Stimulated activated memory B cell treated with anti-CD40 and anti-IgM and Interleukin-4, amounts not matched to agents 10 μg/mL and 1 μg/mL and 100 μg/mL, for 72 hours (primary cell): ENCODE measurements at places on chromosomes 16 and 17.

- ATAC-seq = peak; percentile 2
Measured at GRCh38 chr17:28717578-28718332, at the start of gene RAB34. TSS of gene RAB34 (minus strand) at chr17:28717868. CDS start at chr17:28717266, 602 bp downstream.

DNA sequence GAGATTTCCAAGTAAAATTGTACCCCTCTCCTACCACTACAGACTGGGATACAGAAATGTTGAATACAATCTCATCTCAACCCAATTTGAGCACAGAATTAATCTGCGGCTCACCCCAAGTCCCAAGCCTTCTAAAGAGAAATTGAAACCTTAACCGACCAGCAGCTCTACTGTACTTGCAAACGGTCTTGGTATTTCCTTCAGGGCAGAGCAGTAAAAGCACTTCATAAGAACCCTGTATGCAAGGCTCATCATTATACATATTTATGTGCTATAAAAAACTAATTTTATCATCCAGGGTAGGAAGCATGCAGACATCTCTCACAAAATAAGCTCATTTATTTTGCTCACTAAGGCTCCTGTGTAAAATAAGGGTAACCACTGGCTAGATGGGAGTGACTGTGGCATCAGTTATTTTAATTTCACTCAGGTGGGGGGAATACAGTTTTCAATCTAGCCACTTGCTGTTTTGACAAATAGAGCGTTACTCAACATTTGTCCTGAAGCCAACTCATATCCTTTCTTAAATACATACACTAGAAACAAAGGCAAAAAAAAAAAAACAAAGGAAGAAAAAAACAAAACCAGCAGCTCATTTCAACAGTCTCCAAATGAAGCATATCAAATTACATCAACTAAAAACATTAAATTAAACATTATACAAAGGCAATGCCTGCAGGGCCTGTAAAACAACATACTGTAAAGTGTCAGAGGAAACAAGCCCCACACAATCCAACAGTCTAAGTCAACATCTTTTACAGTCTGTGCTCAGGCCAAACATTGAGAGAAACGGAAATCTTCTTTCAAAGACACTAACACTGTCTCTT lies 65.0 kb downstream of the PARN start:
- ATAC-seq = no peak

DNA sequence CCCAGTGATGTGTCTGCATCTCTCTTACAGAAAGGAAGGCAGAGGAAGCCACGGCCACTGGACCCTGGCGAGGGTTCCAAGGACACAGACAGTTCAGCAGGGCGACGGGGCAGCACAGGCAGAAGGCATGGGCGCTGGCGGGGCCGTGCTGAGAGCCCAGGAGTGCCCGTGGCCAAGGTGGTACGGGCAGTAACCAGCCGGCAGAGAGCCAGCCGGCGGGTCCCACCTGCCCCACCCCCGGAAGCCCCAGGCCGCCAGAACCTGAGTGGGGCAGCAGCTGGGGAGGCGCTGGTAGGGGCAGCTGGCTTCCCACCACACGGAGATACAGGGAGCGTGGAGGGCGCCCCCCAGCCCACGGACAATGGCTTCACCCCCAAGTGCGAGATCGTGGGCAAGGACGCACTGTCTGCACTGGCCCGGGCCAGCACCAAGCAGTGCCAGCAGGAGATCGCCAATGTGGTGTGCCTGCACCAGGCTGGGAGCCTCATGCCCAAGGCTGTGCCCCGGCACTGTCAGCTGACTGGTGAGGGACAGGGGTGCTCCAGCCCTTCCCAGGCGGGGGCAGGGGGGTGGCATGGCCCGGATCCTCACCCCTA lies 7.8 kb downstream of the XYLT2 start:
- ATAC-seq = no peak

- ATAC-seq = peak; percentile 83
Measured at GRCh38 chr17:78484271-78485246, 92.6 kb downstream of the DNAH17 start.

DNA sequence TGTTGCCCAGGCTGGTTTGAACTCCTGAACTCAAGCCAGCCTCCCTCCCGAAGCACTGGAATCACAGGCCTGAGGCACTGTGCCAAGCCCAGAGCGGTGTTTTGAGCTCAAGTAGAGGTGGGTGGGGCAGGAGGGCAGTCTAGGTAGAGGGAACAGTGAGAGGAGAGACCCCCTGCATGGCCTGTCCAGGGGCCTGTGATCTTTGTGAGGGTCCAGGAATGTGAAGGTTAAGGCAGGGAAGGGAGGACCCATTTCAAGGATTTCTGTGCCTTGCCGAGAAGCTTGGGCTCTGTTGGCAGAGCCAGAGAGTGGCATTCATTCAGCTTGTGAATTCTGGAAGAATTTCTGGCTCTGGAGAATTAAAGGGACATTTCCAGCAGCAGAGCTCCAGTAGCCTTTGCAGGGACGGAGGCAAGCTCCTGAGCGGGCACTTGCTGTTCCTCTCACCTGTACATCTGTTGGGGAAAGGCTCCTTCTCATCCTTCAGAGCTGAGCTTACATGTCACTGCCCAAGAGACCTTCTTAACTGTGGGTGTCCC lies 2.7 kb downstream of the WWOX start:
- ATAC-seq = no peak
